Common myeloid progenitor, CD34-positive (primary cell): ENCODE measurements at places on chromosomes 6 and 20.

- no peak for DNase-seq
- H3K27ac ChIP-seq, result no peak overlapping the region
- H3K4me3 ChIP-seq, result no peak overlapping the region
- H3K36me3 ChIP-seq, result no peaks in the 10 kb centered on the region
These were observed 30.4 kb upstream of the STXBP5 start for GRCh38 chr6:147173675-147174308.

DNA sequence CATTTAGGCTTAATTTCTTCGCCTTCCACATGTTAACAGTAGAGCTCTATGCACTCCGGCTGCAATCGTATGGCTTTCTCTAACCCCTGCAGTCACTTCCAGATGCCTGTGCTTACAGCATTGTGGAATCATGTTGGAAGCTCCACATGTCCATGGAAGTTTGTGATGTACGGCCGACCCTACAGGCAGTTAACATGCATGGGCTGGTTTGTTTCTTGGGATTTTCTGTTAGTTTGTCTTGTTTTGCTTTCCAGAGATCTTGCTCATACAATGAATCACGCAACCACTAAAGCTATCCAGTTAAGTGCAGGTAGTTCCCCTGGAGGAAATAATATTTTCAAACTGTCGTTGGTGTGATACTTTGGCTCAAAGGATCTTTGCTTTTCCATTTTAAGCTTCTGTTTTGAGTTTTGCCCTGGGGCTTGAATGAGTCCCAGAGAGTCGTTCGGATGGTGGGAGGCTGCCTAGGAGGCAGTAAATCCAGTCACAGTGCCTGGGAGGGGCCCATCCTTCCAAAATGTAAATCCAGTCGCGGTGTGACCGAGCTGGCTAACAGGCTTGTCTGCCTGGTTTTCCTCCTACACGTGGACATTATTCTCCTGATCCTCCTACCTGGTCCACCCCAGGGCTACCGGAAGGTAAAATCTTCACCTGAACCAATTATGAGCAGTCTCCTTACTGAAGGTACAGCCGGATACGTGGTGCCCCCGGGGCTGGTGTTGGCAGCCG is 225.9 kb downstream of the SMOC2 start:
- H3K27ac ChIP-seq, result no peak overlapping the region
- H3K4me3 ChIP-seq, result no peak overlapping the region
- H3K27me3 ChIP-seq, result peaks cover 2% of the 10 kb centered on the region
- no peaks in the 10 kb centered on the region for H3K4me1 ChIP-seq
- no peak for DNase-seq

- peaks cover 31% of the 10 kb centered on the region for H3K36me3 ChIP-seq
- peaks cover 50% of the 10 kb centered on the region for H3K4me1 ChIP-seq
- H3K27ac ChIP-seq, result no peak overlapping the region
- peak; percentile 75 for DNase-seq
These were observed 32.9 kb downstream of the PKIG start for GRCh38 chr20:44615169-44615791.

DNA sequence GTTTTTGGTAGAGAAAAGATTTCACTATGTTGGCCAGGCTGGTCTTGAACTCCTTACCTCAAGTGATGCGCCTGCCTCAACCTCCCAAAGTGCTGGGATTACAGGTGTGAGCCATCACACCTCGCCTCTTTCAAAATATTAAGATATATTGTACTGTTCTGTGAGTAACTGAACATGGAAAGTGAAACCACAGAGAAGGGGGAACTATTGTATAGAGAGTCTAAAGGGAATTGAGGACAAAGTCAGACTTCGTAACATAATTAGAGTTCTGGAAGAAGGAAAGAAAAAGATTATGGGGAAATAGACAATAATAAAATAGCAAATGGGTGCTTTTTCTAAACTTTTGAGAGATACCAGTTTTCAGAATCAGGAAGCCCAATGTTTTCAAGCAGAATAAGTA is 17.4 kb upstream of the AKAP7 start:
- H3K4me3 ChIP-seq, result no peak overlapping the region
- no peak for DNase-seq
- no peaks in the 10 kb centered on the region for H3K36me3 ChIP-seq
- H3K4me1 ChIP-seq, result no peaks in the 10 kb centered on the region

- H3K4me3 ChIP-seq, result peak overlapping the region; percentile 11
- no peaks in the 10 kb centered on the region for H3K27me3 ChIP-seq
- H3K27ac ChIP-seq, result no peak overlapping the region
- no peaks in the 10 kb centered on the region for H3K36me3 ChIP-seq
These were observed 38.5 kb upstream of the AHI1 start for GRCh38 chr6:135535989-135536414.

DNA sequence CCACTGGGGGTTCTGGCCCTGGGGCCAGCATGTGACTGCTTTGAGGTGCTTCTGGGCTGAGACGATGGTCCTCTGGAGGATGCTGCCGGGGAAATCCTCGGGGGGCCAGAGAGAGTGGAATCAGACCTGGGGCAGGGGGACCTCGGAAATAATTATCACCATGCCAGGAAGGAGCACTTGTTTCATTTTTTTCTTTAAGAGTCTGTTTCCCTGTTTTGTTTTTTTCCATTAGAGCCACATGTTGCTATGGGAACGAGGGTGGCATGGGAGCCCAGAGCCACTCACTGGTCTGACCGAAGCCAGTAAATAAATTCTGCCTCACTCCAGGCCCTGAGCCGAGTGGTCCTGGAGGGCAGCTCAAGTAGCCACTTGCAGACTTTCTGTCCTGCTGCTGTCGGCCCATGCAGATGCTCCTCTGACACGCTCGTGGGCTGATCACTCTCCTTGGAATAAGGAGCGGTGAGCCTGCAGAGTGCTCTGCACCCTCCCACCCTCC is 365.1 kb downstream of the ZFAND3 start:
- H3K27me3 ChIP-seq, result no peaks in the 10 kb centered on the region
- DNase-seq, result no peak
- H3K4me1 ChIP-seq, result no peaks in the 10 kb centered on the region
- H3K27ac ChIP-seq, result no peak overlapping the region
- no peak overlapping the region for H3K4me3 ChIP-seq
